NCI-H187 (cell line): ENCODE measurements at places on chromosomes 7 and 10.

DNA sequence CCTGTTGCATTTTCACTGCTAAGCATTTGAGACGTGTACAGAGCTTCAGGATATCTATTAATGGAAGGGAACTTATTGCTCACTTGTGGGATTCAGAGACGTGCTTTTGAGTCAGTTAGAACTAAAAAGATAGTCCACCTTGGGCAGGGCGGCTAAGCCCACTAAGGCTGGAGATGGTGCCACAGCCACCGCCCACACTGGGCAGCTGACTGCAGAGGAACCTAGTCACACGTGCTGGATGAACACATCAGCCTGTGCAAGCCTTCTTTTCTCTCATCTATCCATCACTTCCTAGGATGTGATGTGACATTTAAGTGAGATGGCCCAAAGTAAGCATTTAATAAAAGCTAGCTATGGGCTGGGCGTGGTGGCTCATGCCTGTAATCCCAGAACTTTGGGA lies 78.0 kb downstream of the PTPRE start:
- no peak for DNase-seq

DNA sequence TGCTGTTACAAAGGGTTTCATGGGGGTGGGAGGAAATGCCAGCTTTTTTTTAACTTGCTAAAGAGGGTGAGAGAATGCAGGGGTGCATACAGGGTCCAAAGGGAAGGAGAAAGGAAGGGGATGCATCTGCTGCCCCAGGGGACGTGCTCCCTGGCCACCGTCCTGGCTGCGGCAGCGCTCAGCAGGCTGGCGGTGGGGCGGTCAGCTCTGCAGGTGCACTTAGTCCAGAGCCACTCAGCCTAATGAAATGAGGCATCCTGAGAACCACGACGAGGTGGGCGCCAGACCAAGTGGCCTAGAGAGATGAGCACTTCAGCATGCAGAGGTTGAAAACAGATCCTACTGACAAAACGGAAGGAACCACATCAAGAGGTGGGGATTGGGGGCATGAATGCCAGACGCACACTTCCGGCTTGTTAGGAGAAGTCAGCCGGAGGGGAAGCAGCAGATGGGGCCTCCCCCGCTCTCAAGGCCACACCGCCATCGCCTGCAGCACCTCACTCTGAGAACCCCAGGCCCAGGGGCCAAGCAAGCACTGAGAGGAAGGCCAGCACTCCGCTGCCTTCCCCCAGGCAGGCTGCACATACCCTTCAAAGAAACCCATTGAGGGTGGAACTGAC lies 94.5 kb downstream of the MAD1L1 start:
- DNase-seq, result no peak

- DNase-seq, result no peak
Measured at GRCh38 chr10:108849688-108850087, 1073.6 kb downstream of the XPNPEP1 start.

DNA sequence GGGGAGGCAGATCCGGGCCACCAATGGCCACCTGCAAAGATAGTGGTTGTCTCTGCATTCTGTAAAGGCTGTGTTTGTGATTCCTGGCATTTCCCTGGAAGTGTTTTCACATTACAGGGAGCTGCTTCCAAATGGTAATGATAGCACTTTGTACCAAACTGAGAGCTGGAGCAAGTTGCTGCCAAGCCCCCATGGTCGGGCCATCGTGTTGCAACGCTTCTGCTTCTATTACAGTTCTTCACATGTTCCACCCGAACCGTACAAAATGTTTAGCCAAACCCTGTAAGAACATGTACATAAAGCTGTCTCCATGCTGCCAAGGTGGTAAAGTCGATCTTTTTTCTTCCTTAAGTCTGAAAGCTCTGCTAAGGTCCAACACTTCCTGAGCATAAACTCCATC lies 397.7 kb upstream of the NFE2L3 start:
- no peak for DNase-seq

DNA sequence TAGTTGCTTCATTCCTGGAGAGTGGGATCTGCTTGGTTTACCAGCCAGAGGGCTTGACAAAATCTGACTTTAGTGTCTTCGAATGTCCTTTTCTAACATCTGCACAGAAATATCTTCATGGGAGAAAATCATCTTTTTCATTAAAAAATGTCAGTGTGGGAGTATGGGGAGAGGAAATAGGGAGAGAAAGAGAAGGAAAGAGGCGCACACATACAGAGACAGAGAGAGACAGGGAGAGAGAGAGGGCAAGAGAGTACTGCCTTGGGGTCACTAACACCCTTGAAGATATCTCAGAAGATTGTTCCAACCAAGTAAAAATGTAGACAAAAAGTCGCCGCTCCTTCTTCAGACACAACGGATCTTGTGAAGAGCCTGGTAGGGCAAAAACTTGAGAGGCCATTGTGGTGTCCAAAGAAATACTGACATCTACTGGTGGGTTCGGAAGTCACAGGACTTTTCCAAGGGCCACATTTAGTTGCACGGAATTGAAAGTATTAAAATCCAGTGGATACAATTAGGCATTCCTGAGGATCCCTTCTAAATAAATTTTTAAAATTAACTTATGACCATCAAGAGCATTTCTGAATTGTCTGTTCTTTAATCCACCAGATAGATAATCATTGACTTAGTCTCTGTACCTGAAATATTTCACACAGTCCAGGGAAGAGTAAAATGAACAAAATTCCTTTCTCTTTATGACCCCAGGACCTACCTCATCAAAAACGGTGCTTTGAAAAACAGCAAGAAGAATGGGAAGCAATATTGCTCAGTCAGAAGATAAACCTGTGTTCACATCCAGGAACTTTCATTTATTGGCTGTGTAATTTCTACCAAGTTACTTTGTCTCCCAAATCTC lies 29.7 kb downstream of the VIM start:
- no peak for DNase-seq

- DNase-seq, result no peak
Measured at GRCh38 chr7:144629011-144629410, 206.8 kb downstream of the TPK1 start.

- no peak for DNase-seq
Measured at GRCh38 chr10:33773886-33774480, 439.5 kb upstream of the NRP1 start.

DNA sequence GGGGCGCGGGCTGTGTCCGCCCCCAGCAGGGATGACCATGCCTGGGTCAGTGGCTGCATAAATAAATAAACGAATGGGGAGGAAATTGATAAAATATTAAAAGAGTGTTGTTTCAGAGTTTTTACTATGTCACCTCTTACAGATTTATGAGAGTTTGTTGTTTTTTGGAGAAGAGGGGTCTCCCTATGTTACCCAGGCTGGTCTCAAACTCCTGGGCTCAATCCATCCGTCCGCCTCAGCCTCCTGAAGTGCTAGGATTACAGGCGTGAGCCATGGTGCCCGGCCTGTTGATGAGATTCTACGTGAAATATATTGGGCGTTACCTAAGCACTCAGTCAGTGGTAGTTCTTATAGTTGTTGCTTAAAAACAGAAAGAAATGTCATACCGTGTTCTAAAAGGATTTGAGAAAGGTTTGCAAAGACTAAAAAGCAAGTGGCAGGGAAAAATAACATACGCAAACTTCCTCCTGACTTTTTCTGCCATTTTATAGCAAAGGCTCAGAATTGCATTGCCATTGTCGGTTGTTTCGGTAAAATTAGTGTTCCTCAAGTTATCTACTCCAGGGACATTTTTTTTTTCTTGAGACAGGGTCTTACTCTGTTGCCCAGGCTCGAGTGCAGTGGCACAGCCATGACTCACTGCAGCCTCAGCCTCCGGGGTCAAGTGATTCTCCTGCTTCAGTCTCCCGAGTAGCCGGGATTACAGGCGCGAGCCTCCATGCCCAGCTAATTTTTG lies 39.5 kb upstream of the FOXK1 start:
- DNase-seq, result no peak

DNA sequence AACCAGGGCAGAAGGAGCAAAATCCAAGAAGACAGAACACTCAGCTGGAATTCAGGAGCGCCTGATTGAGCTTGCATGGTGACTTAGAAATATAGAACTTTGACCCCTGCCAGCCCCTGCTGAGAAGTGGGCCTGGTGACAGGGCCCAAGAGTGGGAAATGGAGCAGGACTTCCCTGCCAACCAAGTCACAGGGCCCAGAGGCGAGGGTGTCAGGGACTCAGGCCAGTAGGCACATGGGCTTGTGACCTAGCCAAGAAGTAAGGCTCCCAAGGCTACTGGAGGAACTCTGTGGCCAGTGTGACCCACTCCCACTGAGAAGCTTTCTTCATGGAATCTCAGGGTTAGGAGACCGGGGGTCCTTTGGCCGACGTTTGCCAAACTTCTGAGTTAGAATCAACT lies 31.9 kb downstream of the LRRC20 start:
- DNase-seq, result no peak

DNA sequence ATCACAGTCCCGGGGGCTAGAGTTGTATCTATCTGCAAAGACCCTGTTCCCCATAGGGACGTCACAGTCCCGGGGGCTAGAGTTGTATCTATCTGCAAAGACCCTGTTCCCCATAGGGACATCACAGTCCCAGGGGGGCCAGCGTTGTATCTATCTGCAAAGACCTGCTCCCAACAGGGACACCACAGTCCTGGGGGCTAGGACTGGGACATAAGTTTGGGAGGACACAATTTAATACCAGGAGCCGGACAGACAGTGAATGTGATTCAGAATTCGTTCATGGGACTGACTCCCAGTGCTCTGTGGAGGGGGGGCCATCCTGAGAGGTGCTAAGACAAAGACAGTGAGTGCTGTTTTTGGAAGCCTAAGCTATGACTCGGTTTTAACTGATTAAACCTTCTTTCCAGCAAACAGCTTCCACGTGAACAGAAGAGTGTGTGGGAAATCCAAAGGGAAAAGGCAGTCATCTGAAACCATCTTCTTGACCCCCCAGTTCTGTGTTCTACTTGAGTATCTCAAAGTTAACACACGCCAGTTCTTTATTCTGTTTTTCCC lies 153.0 kb downstream of the DIP2C start:
- DNase-seq, result no peak

GRCh38 chr10:133475425-133475734 lies 21.6 kb downstream of the SCART1 start:
- no peak for DNase-seq

DNA sequence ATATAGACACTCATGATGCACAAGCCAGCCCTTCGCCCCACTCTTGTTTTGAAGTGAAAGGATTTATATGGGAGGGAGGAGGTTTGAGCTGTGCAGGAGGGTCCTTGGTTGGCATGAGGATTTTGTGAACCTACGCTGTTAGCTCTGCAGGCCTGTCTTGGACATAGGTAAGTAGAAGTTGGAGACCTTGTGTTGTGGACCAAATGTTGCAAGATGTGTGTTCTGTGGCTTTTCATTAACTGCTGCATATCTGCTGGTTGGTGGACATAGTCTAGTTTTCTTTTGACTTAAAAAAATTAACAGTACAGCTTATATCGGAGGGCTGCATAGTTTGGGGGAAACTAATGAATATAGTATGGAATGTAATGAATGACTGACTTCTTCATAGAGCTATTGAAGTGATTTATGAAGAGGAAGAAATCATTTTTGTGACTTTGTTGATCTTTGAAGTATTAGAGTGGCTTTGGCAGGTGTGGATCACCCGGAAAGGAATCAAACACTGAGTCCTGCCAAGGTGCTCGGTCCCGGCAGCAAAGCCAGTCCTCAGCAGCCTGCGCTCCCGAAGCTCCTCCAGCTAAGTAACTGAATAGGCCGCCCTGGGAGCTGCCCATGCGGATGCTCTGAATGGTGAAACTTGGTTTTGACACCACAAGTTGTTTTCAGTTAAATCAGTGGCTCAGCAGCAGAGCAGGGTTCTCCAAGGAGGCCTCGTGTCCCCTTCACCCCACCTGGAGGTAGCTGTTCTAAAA lies 3.2 kb downstream of the MGMT start:
- no peak for DNase-seq

DNA sequence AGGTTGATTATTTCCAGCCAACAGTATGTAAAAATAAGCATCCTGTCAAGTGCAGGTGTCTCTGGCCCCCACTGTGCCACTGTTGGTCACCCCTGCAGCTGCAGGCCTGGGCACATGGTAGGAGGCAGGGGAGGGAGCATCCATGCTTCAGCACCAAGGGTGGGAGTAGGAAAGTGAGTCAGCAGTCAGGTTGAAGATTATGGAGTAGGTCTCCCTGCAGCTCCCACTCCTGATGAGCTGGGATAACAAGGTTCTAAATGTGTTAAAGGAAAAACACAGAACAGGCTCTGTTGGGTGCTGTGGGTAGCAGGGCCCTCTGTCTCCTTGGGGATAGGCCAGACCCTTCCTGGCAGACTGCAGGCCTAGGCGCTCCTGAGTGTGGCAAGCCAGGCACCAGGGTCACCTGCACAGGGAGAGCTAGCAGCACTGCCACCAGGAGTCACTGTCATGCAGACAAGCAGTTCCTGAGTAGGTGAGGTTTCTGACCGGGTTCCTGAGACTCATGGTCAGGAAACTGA lies 59.3 kb downstream of the NUDCD3 start:
- no peak for DNase-seq

DNA sequence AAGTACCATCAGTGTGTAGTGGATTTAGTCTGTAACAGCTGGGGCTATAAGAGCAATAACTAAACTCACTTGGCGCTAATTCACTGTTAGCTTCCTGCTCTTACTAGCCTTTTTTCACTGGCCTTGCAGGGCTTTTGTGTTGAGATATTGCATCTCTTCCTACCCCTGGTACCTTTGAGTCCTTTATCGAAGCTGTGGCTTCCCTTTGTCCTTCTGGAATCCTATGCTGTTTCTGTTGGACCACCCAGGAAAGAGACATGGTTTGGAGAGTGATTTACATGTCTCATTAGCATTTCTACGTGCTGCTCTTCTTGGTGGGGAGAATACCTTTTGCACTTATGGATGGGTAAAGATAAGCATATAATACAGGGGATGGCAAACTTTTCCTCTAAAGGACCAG lies 103.8 kb downstream of the MLLT10 start:
- no peak for DNase-seq

GRCh38 chr10:76788452-76788811 lies 849.2 kb downstream of the KCNMA1 start:
- no peak for DNase-seq

DNA sequence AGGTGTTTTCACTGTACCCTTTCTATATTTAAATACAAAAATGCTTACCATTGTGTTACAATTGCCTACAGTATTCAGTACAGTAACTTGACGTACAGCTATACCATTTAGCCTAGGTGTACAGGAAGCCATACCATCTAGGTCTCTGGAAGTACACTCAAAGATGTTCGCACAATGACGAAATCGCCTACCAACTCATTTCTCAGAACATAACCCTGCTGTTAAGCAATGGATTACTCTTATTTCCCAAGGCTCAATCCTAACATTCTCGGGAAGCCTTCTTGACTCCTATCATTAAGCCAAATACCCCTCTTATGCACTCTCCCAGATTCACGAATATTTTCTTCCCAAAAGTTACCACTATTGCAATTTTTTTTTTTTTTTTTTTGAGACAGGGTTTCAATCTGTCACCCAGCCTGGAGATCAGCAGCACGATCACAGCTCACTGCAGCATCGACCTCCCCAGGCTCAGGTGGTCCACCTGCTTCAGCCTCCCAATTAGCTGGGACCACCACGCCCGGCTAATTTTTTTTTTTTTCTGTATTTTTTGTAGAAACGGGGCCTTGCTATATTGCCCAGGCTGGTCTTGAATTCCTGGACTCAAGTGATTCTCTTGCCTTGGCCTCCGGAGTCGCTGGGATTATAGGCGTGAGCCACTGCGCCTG lies 1.5 kb downstream of the CWF19L1 start:
- DNase-seq, result no peak

- no peak for DNase-seq
Measured at GRCh38 chr7:75611557-75612178, 119.5 kb downstream of the SPDYE5 start.

- no peak for DNase-seq
Measured at GRCh38 chr10:66931340-66931948, 5.6 kb downstream of the LRRTM3 start.

GRCh38 chr7:103855671-103856070 lies 133.8 kb downstream of the RELN start:
- no peak for DNase-seq
